ENCODE measurements at places on chromosomes 3 and 15. TPM values are rescaled to one million over a fixed set of nuclear protein-coding genes. Genes with fewer than 3 reads are reported as not detected.

The MITF gene
- 62.0 TPM for total RNA-seq

The LIPC gene
- total RNA-seq, result 0.58 TPM

The CRYGS gene
- 2.7 TPM for total RNA-seq

The LDHAL6B gene
- not detected for total RNA-seq

The MST1R gene
- total RNA-seq, result 131 TPM

The SLC2A2 gene
- 22.4 TPM for total RNA-seq

The ISG20 gene
- 383 TPM for total RNA-seq

The THSD4 gene
- 71.2 TPM for total RNA-seq

The TP63 gene
- total RNA-seq, result 0.06 TPM

The HGD gene
- 211 TPM for total RNA-seq

The TMEM158 gene
- 14.6 TPM for total RNA-seq

The FBXW12 gene
- not detected for total RNA-seq

The EXOSC7 gene
- total RNA-seq, result 24.7 TPM

The ADAMTS7 gene
- 13.8 TPM for total RNA-seq

The SNTN gene
- total RNA-seq, result not detected

The CACNA1D gene
- 39.2 TPM for total RNA-seq

The OIP5 gene
- 1.8 TPM for total RNA-seq

The NECTIN3 gene
- 27.7 TPM for total RNA-seq

The SYNM gene
- 167 TPM for total RNA-seq

The C3orf85 gene
- not detected for total RNA-seq

The GCSAM gene
- 0.37 TPM for total RNA-seq

The DALRD3 gene
- total RNA-seq, result 37.1 TPM

The GOLGA6A gene
- not detected for total RNA-seq

The GABRB3 gene
- 91.6 TPM for total RNA-seq

The KNL1 gene
- 2.3 TPM for total RNA-seq

The IL17RE gene
- total RNA-seq, result 91.5 TPM

The TEX9 gene
- total RNA-seq, result 12.8 TPM

The SCN11A gene
- total RNA-seq, result 0.09 TPM

The C3orf80 gene
- total RNA-seq, result 0.55 TPM

The NT5DC2 gene
- 20.3 TPM for total RNA-seq

The P2RY1 gene
- total RNA-seq, result 9.1 TPM

The VGLL4 gene
- total RNA-seq, result 94.2 TPM

The SORD gene
- total RNA-seq, result 36.4 TPM

The CDCP1 gene
- 42.4 TPM for total RNA-seq

The CACNA2D2 gene
- total RNA-seq, result 1.8 TPM

The TBCCD1 gene
- 11.0 TPM for total RNA-seq

The FYCO1 gene
- 94.4 TPM for total RNA-seq

The CFAP44 gene
- total RNA-seq, result 8.8 TPM

The CLDN16 gene
- 3.2 TPM for total RNA-seq

The CD80 gene
- 0.46 TPM for total RNA-seq

The STRA6 gene
- total RNA-seq, result 0.75 TPM

The SCAMP5 gene
- 57.2 TPM for total RNA-seq

The XCR1 gene
- total RNA-seq, result 0.66 TPM

The HTR3E gene
- total RNA-seq, result not detected

The ADCY5 gene
- 25.8 TPM for total RNA-seq

The MRAS gene
- total RNA-seq, result 31.7 TPM

The GOLGA6L4 gene
- total RNA-seq, result 1.8 TPM

The TGM5 gene
- 0.26 TPM for total RNA-seq

The CDHR4 gene
- total RNA-seq, result 0.09 TPM

The PIF1 gene
- 6.0 TPM for total RNA-seq

The NTRK3 gene
- 1.6 TPM for total RNA-seq
